SJSA1 (cell line): ENCODE measurements at places on chromosomes 5 and 9. TPM values are rescaled to one million over a fixed set of nuclear protein-coding genes. Genes with fewer than 3 reads are reported as not detected.

The PDE6A gene
- 0.05 TPM in 1 of 2 replicates, not detected in the other for total RNA-seq

The FRMPD1 gene
- total RNA-seq, result not detected in 2 replicates

DNA sequence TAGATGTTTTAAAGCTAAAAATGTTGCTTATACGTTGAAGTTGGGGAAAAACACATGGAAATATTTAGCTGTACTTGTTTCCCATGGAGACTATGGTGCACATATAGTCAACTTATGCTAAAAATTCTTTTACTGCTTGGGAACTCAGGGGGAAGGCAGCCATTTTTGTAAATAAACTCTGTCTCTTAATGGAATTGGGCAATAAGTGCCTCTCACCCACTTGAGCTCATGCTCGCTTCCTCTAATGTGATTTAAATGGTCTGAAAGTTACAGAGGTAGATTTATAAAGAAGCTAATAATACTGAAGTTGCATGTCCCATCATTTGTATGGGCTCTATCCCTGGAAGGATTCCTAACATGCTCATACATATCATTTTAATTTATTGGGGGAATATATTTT, 523.8 kb downstream of the RASEF start:
- no peak for DNase-seq

DNA sequence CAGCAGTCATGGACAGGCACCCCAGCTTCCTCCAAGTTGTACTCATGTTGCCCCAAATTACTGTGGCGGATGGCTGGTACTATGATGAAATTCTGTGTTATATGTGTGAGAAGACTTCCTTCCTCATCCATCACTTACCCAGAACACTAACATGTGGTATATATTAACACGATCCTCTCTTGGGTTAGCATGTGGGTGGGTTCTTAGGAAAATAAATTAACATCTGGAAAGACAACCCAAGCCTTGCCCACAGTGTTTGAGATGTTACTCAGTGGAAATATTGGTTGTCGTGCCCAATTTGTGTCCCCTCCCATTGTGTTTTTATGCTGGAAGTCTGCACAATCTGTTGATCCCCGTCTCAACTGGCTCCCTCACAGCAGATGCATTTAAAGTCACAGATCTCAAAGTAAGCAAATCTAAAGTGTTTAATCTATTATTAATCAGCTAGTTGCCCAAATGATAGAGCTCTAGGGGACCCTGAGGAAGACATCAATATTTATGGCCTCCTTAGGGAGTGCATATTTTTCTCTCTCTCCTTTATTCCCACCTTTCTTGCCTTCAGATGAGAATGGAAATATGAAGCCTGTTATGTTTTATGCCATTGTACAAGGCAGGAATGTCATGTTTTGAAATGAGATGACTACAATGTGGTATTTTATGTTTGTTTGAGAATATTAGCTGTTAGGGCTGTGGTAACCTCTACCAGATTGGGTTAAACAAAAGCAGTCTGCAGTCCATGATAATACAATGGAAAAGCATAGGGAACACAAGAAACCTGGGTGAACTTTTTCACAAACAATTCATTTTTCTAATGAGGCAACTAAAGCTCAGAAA, 93.9 kb downstream of the GRIA1 start:
- DNase-seq, result peak; percentile 36

The NKD2 gene
- 0.37 TPM in 1 of 2 replicates, not detected in the other for total RNA-seq

DNA sequence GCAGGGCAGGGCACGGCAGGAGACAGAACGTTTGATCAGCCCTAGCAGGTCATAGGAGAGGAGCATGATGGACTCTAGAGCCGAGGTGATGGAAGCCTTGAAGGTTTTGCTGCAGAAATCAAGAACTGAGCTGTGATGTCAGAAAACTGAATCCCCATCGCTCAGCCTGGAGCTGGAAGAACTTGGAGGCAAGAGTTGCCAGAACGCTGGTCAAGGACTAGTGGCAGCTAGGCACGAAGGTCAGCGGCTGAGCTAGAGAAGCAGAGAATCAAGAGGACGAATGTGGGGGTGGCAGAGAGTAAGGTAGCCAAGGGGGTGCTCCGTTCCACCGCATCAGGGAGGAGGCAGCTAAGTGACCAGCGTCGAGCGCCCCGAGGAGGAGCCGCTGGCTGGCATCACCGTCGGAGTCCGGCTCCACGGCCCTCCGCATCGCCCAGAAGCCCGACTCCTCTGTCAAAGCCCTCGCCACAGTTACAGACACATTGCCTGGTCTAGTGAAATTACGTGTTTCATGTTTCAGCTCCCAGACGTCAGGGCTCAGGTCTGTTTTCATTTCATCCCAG, 1.2 kb upstream of the GALNT10 start:
- DNase-seq, result no peak

DNA sequence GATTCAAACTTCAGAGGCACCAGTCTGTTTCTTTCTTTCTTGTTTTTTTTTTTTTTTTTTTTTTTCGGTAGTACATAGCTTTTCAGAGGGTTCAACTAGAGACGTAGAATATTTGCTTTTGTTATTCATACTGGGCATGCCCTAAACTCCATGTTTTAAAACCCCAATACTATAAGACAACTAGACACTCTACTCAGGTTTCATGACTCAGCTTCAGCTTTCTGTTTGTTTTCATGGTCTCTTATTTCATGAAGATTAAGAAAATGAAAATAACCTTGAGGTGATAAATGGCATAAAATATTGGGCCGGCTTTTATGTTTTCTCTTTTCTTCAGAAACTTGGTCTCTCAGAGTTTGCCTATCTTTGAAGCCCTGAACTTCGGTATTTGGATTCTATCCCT, 2126.3 kb upstream of the ACO1 start:
- no peak for DNase-seq

DNA sequence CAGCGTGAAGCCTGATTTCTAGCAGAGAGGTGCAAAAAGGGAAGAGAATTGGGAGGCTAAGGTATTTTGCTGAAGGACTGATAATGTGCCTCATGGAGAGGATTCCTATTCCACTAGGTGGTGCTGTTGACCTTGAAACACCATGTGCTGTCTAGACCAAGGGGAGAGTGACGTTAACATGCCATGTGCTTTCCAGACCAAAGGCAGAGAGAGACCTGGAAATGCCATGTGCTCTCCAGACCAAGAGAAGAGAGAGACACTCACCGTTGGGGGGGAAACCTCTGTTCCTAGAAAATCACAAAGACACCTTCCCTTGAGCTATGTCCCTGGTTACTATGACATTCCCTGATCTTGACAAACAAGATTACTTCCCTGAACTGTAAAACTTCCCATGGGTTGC, 286.0 kb upstream of the TUSC1 start:
- peak; percentile 7 for DNase-seq

The RLN2 gene
- total RNA-seq, result not detected in 2 replicates

- DNase-seq, result peak; percentile 80
These were observed 48.4 kb downstream of the ACTBL2 start for GRCh38 chr5:57434227-57434640.

The DDX4 gene
- total RNA-seq, result not detected in 2 replicates

GRCh38 chr5:153775923-153776322, 262.8 kb downstream of the FAM114A2 start:
- no peak for DNase-seq

The ZMYND19 gene
- 20.9 and 32.4 TPM in 2 replicates for total RNA-seq

DNA sequence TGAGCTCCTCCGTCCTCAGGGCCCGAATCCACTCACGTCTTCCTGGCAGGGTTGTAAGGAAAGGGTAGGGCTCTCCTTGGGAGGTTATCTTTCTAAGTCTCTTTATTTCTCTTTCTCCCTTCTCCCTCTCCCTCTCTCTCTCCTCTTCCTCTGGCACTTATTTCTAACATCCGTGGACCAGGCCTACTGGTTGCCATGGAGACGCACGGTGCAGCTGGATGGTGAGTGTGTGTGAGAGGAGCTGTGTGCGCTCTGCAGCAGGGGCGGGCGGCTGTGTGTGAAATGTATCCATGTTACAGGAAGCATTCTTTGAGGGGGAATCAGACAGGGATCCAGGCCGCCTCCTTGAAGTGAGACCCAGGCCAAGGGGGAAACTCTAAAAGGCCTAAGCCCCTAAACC, 32.2 kb downstream of the PCDH1 start:
- no peak for DNase-seq

The SHOC1 gene
- not detected in 2 replicates for total RNA-seq

The PCDHB2 gene
- 5.4 and 7.6 TPM in 2 replicates for total RNA-seq

The HAVCR1 gene
- not detected in 2 replicates for total RNA-seq

DNA sequence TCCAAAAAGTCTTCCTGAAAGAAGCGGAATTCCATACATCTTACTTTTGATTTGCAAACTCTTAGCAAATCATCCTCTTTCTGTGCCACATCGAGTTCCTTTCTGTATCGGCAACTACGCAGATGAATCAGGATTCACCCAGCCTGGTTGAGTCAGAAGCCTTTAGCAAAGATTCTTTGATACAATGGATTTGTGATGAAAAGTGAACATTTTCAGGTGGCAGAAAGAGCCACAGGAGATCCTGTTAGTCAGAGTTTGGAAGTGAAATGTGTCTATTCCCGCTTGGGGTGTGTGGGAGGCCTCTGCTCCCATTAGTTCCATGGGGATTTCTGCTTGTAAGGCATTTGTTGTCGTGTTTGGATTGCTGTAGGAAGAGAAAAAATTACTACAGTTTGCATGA, 351.8 kb upstream of the WWC1 start:
- no peak for DNase-seq

DNA sequence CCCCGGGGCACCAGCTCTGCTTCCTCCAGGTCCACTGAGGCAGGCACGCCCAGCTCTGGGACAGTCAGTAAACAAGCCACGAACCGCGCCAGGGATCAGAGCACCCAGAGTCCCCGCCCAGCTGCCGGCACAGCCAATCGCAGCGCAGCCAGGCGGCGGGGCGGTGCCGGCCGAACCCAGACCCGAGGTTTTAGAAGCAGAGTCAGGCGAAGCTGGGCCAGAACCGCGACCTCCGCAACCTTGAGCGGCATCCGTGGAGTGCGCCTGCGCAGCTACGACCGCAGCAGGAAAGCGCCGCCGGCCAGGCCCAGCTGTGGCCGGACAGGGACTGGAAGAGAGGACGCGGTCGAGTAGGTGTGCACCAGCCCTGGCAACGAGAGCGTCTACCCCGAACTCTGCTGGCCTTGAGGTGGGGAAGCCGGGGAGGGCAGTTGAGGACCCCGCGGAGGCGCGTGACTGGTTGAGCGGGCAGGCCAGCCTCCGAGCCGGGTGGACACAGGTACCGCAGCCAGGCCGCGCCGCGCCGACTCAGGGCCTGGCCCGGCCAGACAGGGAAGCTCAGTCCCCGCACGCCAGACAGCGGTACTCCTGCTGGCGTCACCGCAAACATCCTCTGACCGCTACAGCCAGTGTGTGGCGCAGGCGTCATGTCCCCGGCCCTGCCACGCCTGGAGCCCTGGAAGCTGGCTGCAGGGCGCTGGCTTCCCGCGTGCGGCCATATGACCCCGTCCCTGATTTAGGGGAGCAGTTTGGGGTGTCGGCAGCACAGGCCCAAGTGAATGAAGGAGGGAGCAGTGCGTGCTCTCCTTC, at the start of gene CTSL:
TSS of gene CTSL (plus strand) at position 220 of the 810 bp plus-strand sequence. CDS start 1,485 bp downstream, outside the sequence.
- DNase-seq, result peak; percentile 82

- no peak for DNase-seq
These were observed 185.0 kb downstream of the ZNF608 start for GRCh38 chr5:124561451-124561850.

GRCh38 chr5:134515801-134516200, 9.7 kb upstream of the JADE2 start:
- no peak for DNase-seq

DNA sequence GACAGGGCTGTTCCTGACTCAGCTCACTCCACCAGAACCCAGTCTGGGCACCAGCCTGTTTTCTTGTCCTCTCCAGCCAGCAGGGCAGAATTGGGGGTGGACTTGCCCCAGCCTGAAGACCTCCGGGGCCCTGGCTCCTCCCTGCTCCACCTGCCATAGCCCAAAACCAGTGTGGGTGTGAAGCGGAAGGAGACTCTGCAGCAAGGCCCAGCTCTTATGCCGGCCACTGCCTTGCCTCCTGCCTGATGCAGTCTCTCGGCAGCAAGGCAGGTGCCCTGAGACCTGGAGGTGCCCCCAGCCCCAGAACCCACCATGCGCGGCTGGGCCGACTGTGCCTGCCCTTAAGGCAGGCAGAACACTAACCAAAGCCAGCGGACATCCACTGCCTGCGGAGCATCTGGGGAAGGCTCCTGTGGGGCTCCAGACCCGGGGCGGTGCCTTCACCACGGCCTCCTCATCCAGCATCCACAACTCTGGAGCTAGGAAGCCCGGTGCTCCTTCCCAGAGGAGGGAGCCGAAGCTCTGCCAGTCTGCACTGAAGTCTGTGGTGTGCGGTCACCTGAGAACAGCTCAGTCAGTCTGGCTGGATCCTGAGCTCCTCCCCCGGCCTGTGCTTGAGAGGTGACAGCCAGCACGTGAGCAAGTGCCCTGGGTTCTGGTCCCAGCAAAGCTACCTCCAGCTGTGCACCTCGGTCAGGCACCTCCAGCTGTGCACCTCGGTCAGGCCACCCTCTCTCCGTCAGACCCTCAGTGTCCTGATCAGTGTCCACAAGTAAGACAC, 116.7 kb downstream of the ADAMTS2 start:
- DNase-seq, result no peak

DNA sequence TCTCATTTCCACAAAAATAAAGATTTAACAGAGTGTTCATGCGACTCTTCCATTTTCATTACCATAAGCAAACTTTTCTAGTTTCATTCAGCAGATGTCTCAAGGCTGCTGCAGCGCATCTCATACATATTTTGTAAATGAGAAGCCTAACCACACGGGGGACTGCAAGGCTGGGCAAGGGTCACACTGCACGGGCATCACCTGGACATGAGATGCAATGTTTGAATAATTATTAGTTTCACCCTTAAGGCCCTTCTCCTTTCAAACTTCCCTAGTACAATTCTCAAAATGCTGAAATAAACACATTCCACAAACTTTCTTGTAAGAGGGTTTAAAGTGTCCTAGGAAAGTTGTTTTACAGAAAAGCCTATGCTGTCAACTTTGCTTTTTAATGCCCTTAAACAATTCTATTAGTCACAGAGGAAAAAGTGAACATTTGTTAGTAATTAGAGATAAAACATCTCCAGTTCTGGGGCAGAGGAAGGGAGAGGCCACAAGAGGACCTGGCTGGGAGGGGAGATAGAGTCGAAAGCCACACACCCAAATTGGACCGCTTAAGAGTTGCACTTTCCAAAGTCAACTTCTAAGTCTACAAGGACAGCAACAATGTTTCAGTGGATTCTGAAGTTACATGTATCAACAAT, 1.3 kb downstream of the DENND1A start:
- peak; percentile 42 for DNase-seq

The OR1B1 gene
- total RNA-seq, result not detected in 2 replicates

The DPM2 gene
- 20.4 and 24.5 TPM in 2 replicates for total RNA-seq

DNA sequence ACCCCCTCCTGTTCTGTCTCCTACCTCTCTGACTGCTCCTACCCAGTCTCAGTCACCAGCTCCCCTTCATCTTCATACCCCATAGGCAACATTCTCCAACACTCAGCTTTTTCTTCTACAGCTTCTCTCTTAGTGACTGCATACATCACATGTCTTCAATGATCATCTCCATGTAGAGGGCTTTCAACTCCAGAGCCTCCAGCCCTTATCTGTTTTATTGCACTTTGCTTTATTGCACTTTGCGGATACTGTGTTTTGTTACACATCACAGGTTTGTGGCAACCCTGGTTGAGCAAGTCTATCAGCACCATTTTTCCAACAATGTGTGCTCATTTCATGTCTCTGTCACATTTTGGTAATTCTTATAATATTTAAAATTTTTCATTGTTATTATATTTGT, 230.7 kb downstream of the DEPDC1B start:
- DNase-seq, result no peak

The PRXL2C gene
- total RNA-seq, result 9.5 and 27.5 TPM in 2 replicates
